Kidney epithelial cell (primary cell): ENCODE measurements at places on chromosomes 16 and 17. TPM values are rescaled to one million over a fixed set of nuclear protein-coding genes. Genes with fewer than 3 reads are reported as not detected.

- DNase-seq: no peak
Observed at GRCh38 chr16:52727849-52728248, 180.9 kb upstream of the TOX3 start.

DNA sequence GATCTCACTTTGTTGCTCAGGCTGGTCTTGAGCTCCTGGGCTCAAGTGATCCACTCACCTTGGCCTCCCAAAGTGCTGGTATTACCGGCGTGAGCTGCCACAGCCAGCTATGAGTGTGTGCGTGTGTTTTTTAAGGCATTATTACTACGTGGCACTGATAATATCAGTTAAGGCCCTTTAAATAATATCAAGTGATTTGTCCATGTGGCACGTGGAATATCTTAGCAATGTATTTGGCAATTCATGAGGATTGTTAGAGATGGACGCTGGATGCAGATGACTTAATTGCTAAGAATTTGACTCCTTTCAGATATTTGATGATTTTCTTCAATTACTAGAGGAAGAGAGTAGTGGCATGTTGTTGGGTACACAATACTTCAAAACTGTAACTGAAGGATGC lies 25.5 kb upstream of the PMP22 start:
- no peak for DNase-seq

DNA sequence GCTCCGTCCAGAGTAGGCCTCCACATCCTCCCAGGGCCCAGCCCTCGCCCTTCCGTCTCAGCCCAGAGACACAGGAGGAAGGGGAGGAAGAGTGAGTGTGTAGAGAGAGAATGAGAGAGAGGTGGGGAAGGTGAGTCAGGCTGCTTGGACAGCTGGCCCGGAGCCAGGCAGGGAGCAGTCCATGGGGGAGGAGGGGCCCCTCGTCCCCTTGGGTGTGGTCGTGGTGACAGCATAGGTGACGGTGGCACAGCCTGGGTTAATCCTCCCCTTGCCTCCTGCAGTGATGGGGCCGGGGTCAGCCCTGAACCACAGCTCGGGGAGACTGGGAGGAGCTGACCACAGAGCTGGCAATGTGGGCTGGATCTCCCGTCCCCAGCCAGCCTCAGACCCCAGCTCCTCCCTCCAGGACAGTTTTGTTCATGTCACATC lies 36.5 kb downstream of the FA2H start:
- DNase-seq: no peak

The P4HB gene
- 870 and 1,165 TPM in 2 replicates for total RNA-seq

GRCh38 chr17:13087802-13088201 lies 70.0 kb upstream of the ELAC2 start:
- no peak for DNase-seq

The CD300E gene
- not detected in 2 replicates for total RNA-seq

The VEZF1 gene
- total RNA-seq: 78.3 and 88.8 TPM in 2 replicates

DNA sequence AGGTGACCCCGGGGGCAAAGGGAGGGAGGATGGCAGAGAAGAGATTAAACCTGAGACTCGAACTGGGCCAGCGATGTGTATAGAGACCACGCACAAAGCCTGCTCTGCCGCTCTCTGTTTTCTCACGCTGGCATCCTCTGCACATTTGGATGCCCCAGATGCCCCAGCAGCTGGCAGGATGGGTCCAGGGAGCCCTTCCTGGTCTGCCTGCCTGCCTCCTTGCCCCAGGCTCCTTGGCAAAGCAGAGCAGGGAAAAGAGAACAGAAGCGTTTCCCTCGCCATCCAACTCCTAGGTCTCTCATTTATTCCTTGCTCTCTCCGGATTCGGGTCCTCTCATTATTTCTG lies 5.2 kb upstream of the PIPOX start:
- DNase-seq: no peak
